Activated T-helper 1 cell treated with Interleukin-2 at 50 U/mL for 16 hours (primary cell): ENCODE measurements at places on chromosomes 16 and 17.

DNA sequence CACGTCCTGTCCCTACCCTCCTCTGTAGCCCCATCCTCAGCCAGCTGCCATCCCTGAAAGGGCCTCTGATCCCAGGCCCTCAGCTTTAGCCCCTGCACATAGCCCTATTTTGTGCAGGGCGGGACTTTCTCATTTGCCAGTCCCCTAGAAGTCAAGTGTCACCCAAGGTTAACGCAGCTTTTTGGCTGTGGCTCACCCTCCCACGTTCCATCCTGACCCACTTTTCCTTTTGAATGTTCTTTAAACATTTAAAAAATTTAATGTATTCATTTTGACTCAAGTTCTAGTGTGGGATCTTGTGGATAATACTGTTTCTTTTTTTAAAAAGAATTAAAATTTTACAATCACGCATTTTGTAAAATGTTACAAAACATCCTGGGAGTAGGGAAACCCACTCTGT, 62.2 kb upstream of the LGALS9 start:
- no peak for DNase-seq

GRCh38 chr17:9875441-9875840, 29.6 kb downstream of the RCVRN start:
- no peak for DNase-seq

- no peak for DNase-seq
These were observed 47.2 kb upstream of the MED13 start for GRCh38 chr17:62112229-62112628.

DNA sequence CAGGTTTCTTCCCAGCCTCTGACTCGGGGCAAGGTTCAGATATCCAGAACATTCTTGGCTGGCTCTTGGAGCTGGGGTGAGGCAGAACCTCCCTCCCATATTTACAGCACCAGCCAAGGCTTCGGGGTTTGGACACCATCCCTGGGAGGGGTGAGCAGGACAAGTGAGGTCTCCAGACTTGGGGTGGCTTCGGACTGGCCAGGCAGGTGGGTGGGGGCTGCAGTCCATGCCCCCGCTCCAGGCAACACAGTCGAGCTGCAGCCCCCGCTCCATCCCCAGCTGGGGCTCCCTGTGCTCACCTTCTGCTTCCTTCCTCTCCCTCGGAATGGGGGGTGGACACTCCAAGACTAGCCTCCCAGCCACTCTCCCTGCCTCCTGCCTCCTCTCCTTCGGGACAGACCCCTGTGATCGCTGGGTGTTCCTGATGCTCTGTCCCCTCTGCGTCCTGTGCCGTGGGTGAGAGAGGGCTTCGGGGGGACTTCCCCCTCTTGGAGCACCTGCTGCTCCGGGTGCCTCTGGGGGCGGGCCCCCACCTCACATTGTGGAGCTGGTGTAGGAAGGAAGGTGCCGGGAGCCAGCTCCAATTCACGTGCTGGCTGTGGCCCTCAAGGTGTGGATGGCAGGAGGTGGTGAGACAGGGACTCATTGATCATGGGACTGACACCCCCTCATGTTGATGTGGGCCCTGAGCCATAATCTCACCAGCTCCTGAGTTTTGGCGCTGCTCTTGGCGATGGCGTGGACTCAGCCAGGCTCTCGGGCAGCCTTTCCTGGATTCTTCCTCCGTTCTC, 189.2 kb downstream of the SEC14L1 start:
- no peak for DNase-seq

DNA sequence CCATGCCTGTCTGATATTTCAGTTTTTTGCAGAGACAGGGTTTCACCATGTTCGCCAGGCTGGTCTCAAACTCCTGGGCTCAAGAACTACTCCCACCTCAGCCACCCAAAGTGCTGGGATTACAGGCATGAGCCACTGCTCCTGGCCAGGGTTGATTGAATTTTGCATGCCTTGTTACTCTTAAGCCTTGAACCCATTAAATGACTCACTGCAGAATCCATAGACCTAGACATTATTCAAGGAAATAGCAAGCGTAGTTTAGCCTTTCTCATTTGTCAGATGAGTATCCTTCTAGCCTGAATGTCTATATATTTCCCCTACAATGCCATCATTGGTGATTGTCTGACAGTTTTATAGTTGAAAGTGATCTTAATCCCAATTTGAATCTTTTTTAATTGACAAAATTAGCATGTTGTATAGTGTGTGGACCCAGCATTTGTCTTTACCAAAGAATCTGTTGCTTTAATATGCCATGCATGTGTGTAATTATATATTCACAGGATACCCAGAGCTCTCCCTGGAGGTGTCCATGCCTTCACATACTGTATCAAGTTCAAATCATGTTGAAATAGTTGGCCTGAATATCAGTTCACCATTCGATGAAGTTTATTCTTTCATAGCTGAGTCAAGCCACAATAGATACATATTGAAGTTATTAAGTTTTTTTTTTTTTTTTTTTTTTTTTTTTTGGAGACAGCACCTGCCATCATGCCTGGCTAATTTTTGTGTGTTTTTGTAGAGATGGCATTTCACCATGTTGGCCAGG, 321.0 kb downstream of the CPPED1 start:
- DNase-seq: no peak

DNA sequence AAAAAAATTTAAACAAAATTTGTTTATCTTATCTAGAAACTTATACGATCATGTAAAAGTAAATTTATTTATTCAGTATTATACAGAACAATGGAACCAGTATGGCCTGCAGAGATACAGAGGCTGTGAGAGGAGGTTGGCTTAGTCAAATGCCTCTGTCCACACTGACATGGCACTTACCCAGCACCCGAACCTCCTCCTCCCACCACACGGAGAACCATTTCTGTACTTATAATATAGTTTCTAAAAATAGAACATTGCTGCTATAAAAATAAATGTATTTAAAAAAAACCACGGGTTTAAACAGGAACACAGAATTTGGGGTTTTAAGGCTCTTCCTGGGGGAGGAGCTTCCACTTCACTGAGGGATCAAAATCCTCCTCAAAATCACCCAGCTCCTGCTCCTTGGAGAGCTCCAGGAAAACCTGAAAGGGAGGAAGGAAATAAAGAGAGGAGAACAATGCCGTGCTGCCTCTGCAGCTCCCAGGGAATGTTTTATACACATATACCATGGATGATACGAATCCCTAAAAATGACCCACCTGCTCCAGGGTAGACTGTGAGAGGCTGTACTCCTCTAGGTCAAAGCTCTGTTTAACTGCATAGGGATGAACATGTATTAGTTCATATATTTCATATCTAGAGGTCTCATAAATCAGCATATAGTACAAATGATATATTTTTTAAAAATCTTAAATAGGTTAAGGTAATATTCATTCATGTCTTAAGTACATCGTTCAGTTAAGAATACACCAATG, 87.3 kb downstream of the ABCA8 start:
- no peak for DNase-seq

- no peak for DNase-seq
These were observed 9.4 kb downstream of the RPAIN start for GRCh38 chr17:5429191-5429887.

DNA sequence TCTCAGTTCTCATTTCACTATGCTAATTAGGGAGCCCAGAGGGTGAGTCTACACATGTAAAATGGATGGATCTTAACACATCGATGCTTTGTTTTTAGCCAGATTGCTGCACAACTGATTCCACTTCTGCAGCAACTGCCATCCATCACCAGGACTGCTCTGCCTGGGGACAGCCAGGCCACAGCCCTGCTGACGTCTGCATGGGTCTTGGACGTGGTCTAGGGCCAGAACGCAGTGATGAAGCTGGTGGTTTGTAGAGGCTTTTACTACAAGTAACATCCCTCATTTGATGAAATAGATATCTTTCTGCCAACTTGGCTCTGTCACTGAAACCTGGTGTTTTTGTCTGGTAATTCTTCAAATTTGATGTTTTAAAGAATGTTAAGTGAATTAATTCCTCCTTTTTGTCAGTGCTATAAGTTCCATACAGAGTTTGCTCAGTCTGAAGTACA, 50.6 kb downstream of the MARCHF10 start:
- no peak for DNase-seq

DNA sequence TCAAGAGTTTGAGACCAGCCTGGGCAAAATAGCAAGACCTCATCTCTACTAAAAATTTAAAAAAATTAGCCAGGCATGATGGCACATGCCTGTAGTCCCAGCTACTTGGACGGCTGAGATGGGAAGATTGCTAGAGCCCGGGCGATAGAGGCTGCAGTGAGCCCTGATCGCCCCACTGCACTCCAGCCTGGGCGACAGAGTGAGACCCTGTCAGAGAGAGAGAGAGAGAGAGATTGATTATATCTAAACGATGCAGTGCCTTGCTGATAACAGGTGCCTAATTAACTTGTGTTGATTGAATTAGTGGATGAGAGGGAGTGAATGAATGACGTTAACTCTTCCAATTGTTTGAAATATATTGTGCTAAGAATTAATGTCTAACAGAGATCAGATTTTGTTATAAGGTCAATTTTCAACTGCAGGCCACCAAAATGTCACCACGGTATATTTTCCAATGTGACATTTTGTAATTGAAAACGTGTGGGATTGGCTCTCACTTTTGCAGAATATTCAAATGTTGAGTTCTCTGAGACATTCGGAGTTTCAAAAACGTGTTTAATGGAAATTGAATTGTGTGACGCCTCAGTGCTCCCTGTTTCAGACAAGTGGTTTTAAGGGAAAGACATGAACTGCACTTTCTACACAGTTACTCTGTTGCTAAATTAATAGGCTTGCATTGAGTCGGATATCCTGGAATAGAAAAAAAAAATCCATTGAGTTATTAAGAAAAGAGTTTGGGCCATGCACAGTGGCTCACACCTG, 53.6 kb downstream of the ABAT start:
- no peak for DNase-seq

- no peak for DNase-seq
These were observed 5.1 kb downstream of the CLCN7 start for GRCh38 chr16:1469693-1470201.

GRCh38 chr16:71943887-71944286, 48.6 kb downstream of the IST1 start:
- no peak for DNase-seq

- DNase-seq: no peak
These were observed 11.9 kb downstream of the TBKBP1 start for GRCh38 chr17:47705536-47706530.

GRCh38 chr16:68079626-68080344, 5.4 kb upstream of the NFATC3 start:
- DNase-seq: peak; percentile 61

- no peak for DNase-seq
These were observed 6.1 kb upstream of the EFTUD2 start for GRCh38 chr17:44905006-44906000.

DNA sequence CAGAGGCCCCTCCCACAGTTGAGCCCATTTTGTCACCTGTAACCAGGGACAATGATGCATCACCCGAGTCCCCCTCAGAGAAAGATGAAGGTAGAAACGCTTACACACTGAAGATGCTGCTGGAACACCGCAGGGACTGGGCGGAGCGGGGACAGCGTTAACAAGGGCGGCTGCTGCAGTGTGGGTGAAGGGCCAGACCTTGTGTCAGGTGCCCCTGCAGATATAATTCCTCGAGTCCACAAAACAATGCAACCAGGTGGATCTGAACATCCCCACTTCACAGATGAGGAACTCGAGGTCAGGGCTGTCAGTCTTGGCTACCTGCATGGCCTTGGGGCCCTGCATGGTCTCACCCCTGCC, 6.3 kb upstream of the MAPK7 start:
- no peak for DNase-seq

GRCh38 chr17:69175625-69176456, 34.1 kb upstream of the ABCA6 start:
- no peak for DNase-seq

DNA sequence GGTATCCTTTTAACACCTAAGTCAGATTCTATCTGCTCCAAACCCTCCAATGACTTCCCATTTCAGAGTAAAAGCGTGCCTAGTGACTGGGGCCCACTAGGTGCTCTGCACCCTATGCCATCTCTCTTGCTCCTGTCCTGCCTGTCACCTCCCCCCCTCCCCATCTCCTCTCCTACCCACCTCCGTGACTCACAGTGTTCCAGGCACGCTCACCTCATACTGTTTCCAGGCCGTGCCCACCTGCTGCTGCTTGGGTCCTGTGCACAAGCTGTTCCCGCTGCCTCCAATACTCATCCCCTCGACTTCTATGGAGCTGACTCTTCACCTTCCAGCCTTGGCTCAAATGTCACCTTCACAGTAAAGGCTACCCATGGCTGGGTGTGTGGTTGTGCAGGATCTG, 21.7 kb downstream of the DNAH3 start:
- DNase-seq: no peak

- no peak for DNase-seq
These were observed 2.3 kb upstream of the LHX1 start for GRCh38 chr17:36934692-36935630.

DNA sequence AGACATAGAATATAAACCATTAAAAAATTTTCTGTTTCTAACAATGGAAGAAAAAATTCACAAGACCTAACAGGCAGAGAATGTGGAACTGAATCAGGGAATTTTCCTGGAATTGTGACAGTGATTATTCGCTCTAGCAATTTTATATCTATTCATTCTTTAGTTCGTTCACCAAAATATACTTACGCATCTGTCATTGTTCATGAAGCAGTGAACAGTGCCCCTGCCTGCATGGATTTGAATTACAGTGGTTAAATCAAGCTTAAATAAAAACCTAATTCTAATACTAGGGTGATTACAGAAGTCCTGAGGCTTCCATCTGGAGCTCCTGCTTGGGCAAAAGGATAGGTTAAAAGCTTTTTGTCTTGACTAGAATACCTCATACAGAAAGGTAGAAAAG, 48.6 kb downstream of the ABCA8 start:
- DNase-seq: no peak

DNA sequence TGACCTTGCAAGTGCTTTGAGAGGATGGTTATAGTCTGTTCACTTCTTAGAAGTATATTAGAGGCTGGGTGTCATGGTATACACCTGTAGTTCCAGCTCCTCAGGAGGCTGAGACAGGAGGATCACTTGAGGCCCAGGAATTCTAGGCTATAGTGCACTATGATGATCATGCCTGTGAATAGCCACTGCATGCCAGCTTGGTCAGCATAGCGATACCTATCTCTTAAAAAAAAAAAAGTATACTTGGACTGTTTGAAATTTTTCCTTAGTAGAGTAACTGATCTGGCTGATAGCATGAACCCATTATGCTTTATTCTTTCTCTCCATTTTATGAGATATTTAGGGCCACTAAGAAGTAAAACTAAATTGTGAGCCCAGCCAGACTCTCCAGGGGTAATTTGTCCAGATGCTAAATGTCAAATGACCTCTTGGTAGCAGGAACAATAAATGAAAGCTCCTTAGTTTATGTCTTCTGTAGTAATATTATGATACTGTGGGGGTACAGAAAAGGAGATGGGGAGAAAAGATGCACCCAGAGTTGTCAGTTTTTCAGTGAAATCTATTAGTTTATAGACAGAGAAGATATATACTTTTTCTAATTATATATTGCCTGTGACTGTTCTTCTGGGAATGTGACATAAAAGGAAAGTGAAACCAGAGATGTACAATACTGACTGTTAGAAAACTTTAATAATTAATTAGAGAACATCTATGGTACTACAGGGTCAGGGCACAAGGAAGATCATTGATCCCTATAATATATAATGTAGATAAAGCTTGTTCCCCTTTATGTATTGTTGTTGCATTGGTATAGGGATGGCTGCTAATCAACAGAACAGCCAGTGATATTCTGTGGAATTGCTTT, 335.3 kb upstream of the TBX2 start:
- no peak for DNase-seq
